Lower lobe of right lung (tissue), 2 donors: ENCODE measurements at places on chromosomes 16 and 17. TPM values are rescaled to one million over a fixed set of nuclear protein-coding genes. Genes with fewer than 3 reads are reported as not detected.

DNA sequence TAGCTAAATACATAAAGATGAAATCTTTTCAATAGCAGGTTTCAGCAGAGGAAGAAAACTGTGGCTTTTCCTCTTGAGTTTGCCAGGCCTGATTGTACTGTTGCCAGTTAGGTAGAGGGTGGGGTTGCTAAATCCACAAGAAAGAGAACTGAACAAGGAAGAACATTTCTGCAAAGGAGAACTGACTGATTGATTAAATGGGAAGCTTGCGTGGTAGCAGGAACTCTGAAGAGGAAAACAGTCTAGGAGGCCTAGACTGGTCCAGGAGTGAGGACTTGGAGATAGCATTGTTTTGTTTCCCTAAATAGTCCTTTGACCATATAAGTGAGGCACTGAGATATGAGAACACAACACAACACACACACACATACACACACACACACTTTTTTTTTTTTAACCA is 18.8 kb downstream of the LRRC36 start:
- H3K27ac ChIP-seq: peak overlapping the region; percentile 63
- DNase-seq: no peak
- H3K4me1 ChIP-seq: peaks cover 24% of the 10 kb centered on the region

FTSJ3 gene
- total RNA-seq: 37.4 TPM

DNA sequence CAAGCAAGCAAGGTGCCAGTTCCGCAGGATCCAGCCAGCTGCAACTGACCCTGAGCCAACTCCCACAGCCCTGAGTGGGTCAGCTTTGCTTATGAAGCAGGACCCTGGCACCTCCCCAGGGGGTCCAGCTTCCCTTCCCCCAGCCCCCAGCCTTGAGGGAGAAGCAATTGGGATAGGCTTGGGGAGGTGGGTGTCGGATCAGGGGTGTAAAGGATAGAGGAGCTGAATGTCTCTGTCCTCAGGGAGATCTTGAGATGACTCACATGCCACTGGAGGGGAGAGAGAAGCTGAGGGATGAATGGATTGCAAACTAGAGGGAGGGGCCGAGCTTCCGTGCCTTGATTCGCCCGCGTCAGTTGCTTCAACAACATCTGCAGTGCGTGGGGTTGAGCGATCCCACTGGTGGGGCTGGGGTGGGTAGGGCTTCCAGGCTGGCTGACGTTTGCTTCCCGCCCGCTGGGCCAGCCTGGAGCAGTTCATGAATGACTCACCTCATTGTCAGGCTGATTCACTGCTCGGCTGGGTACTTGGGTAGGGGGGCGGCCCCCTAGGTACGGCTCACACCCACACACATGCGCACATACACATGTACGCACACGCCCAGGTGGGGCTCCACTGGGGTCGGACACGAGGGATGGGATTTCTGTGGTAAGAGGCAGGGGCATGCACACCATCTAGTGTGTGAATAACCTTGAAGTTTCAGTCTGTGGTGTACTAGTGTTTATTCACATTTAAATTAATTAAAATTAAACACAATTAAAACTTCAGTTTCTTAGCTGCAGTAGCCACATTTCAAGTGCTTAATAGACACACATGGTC is 3.6 kb upstream of the HROB start:
- peaks cover 16% of the 10 kb centered on the region for H3K4me1 ChIP-seq
- no peaks in the 10 kb centered on the region for H3K27me3 ChIP-seq
- DNase-seq: peak; percentile 73
- H3K4me3 ChIP-seq: no peak overlapping the region

- no peak overlapping the region for H3K27ac ChIP-seq
- H3K4me3 ChIP-seq: no peak overlapping the region
Observed at GRCh38 chr17:46862949-46863348, 11.6 kb downstream of the WNT9B start.

- peak overlapping the region; percentile 50 for H3K4me3 ChIP-seq
- peaks cover 33% of the 10 kb centered on the region for H3K4me1 ChIP-seq
- H3K27ac ChIP-seq: no peak overlapping the region
- H3K27me3 ChIP-seq: peaks cover 88% of the 10 kb centered on the region
- DNase-seq: peak; percentile 89
- no peaks in the 10 kb centered on the region for H3K36me3 ChIP-seq
Observed at GRCh38 chr16:49281843-49282642, 405 bp upstream of the CBLN1 start.

- DNase-seq: no peak
- no peak overlapping the region for H3K4me3 ChIP-seq
- no peaks in the 10 kb centered on the region for H3K36me3 ChIP-seq
- no peaks in the 10 kb centered on the region for H3K4me1 ChIP-seq
- no peak overlapping the region for H3K27ac ChIP-seq
Observed at GRCh38 chr17:53168413-53168812, 654.3 kb upstream of the KIF2B start.

- no peak overlapping the region for H3K27ac ChIP-seq
- H3K36me3 ChIP-seq: no peaks in the 10 kb centered on the region
- DNase-seq: no peak
- no peaks in the 10 kb centered on the region for H3K4me1 ChIP-seq
- no peak overlapping the region for H3K4me3 ChIP-seq
- no peaks in the 10 kb centered on the region for H3K27me3 ChIP-seq
Observed at GRCh38 chr16:25916037-25916436, 224.3 kb downstream of the HS3ST4 start.

GRCh38 chr17:50799582-50799981 is 32.3 kb upstream of the ANKRD40CL start:
- no peak for DNase-seq
- no peak overlapping the region for H3K27ac ChIP-seq
- H3K4me3 ChIP-seq: no peak overlapping the region
- H3K4me1 ChIP-seq: no peaks in the 10 kb centered on the region
- H3K27me3 ChIP-seq: no peaks in the 10 kb centered on the region

PIRT gene
- not detected for total RNA-seq

GRCh38 chr16:31050280-31051030 is 17.1 kb downstream of the STX4 start:
- no peaks in the 10 kb centered on the region for H3K4me1 ChIP-seq
- no peak for DNase-seq

GRCh38 chr17:66403846-66404556 is 101.6 kb downstream of the PRKCA start:
- H3K4me1 ChIP-seq: peaks cover 14% of the 10 kb centered on the region
- no peaks in the 10 kb centered on the region for H3K36me3 ChIP-seq
- no peaks in the 10 kb centered on the region for H3K27me3 ChIP-seq
- DNase-seq: no peak
- no peak overlapping the region for H3K27ac ChIP-seq

DNA sequence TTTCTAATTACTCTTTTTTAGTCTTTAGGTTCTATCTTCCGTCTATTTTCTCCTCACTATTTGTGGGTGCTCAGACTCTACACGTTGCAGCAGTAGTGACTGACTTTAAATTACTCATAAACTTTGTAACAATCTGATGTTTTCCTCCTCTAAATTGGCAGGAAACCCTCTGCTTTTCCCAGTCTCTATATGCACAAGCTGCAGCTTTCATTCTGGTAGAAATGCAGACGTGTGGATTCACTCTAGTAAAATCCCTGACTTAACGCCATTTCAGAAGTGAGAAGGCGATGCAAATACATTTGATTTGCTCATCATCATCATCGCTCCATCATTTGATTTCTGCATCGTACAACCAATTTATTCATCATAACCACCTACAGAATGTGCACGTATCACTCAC is 561.0 kb upstream of the ZFHX3 start:
- H3K4me3 ChIP-seq: no peak overlapping the region
- no peaks in the 10 kb centered on the region for H3K4me1 ChIP-seq
- no peak for DNase-seq
- no peaks in the 10 kb centered on the region for H3K36me3 ChIP-seq

NTN1 gene
- 7.8 TPM for total RNA-seq

- H3K27ac ChIP-seq: no peak overlapping the region
- no peak for DNase-seq
- peaks cover 18% of the 10 kb centered on the region for H3K36me3 ChIP-seq
- H3K4me3 ChIP-seq: no peak overlapping the region
- no peaks in the 10 kb centered on the region for H3K27me3 ChIP-seq
Observed at GRCh38 chr16:74501484-74502478, 80.5 kb upstream of the CLEC18B start.

GRCh38 chr16:89945654-89946053 is 2.9 kb upstream of the DEF8 start:
- H3K27me3 ChIP-seq: peaks cover 17% of the 10 kb centered on the region
- H3K4me1 ChIP-seq: peaks cover 18% of the 10 kb centered on the region
- no peaks in the 10 kb centered on the region for H3K36me3 ChIP-seq
- no peak overlapping the region for H3K4me3 ChIP-seq
- DNase-seq: peak; percentile 67
- H3K27ac ChIP-seq: no peak overlapping the region

PRSS22 gene
- 15.3 TPM for total RNA-seq

KRT12 gene
- not detected for total RNA-seq

DNA sequence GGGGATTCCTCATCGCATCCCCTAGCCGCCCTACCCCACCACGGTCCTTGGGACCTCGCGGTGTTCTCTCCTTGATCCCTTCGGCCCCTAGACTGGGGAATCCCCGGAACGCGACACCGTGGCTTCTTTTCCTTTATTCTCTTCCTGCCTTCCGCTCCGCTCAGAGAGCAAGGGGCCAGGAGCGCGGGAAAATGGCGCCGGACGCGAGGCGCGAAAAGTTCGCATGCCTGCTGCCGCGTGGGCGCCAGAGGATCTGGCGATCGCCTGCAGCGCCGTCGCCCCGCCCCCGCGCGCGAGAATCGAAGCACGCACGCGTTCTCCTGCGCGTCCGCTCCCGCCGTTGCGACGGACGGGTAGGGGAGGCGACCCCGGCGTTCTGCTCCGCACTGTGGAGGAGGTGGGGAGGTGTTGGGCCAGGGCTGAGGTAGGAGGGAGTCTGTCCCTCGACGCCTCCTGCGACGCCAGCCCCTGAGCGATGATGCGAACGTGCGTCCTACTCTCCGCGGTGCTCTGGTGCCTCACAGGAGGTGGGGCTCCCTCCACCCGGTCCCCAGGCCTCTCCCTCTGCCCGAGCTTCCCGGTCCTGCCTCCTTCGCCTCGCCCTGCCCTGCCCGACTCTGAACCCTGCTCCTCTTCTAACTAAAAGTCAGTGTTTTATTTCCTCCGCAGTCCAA is at the start of gene ZPBP2:
Gene ZPBP2 (plus strand): TSS at position 323 of the 674 bp plus-strand sequence. CDS start 153 bp downstream, at position 476.
- H3K36me3 ChIP-seq: no peaks in the 10 kb centered on the region
- H3K27me3 ChIP-seq: peaks cover 53% of the 10 kb centered on the region
- peak within 1 kb of the TSS; percentile 12 for H3K27ac ChIP-seq
- H3K4me3 ChIP-seq: peak within 1 kb of the TSS; percentile 28

GRCh38 chr17:8311131-8311790 is 1.2 kb downstream of the ARHGEF15 start:
- peaks cover 11% of the 10 kb centered on the region for H3K36me3 ChIP-seq
- peaks cover 14% of the 10 kb centered on the region for H3K4me1 ChIP-seq
- peak overlapping the region; percentile 82 for H3K27ac ChIP-seq
- DNase-seq: no peak
- peaks cover 33% of the 10 kb centered on the region for H3K27me3 ChIP-seq

DNA sequence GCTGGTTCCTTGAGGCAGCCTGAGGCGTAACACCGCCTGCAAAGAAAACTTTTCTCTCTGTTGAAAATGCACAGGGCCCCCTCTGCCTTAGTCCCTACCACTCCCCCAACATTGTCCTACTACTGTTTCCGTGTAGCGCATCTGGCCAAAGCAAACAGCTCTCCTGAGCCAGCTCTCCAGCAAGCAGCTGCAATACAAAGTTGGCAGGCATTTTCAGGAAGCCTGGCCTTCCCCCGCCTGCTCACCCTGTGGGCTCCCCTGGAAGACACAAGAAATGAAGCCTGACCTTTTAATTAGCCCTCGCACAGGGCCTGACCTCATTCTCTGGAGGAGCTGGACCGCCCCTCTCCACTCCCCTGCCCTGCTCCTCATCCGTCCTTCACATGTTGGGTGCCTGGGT is 66.7 kb downstream of the SOX9 start:
- H3K4me3 ChIP-seq: no peak overlapping the region
- H3K27me3 ChIP-seq: no peaks in the 10 kb centered on the region
- no peaks in the 10 kb centered on the region for H3K36me3 ChIP-seq
- no peak overlapping the region for H3K27ac ChIP-seq
- DNase-seq: no peak

DNA sequence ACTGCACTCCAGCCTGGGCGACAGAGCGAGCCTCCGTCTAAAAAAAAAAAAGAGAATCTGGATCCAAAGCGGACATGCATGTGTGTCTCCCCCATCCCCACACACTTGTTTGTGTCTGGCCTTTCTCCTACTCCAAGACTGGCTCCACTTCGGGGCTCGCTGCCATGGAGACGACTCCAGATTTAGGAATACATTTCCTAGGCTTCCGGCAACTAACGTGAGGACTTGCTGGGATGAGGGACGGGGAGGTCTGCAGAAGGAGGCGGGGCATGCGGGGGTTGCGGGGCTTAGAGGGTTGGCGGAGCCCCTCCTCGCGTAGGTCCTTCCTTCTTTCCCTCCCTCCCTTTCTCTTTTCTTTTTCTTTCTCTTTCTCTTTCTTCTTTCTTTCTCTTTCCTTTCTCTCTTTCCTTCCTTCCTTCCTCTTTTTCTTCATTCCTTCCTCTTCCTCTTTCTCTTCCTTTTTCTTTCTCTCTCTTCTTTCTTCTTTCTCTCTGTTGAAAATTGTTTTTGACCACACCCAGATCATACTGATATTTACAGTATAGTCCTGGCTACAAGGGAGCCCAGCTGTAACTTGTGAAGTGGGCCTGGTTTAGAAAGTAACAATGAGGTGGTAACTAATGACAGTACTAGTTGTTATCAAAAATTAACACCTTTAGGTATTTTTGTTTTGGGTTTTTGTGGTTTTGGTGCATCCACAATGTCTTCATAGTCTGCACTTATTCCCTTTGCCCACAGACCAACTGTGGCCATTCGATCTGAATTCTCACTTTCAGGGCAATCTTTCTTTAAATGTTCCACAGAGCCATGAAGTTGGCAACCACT is 25.2 kb downstream of the MIS12 start:
- no peak for DNase-seq
- H3K36me3 ChIP-seq: peaks cover 36% of the 10 kb centered on the region
- H3K27me3 ChIP-seq: no peaks in the 10 kb centered on the region
- no peaks in the 10 kb centered on the region for H3K4me1 ChIP-seq
- H3K27ac ChIP-seq: no peak overlapping the region
- no peak overlapping the region for H3K4me3 ChIP-seq

- H3K27me3 ChIP-seq: no peaks in the 10 kb centered on the region
- no peak for DNase-seq
- H3K4me3 ChIP-seq: no peak overlapping the region
- no peaks in the 10 kb centered on the region for H3K4me1 ChIP-seq
- H3K36me3 ChIP-seq: no peaks in the 10 kb centered on the region
- no peak overlapping the region for H3K27ac ChIP-seq
Observed at GRCh38 chr17:10513299-10514067, 4.9 kb downstream of the MYH1 start.
